ENCODE measurements at places on chromosomes 1 and 21. TPM values are rescaled to one million over a fixed set of nuclear protein-coding genes. Genes with fewer than 3 reads are reported as not detected.

RAB25 gene
- total RNA-seq, result 0.53 TPM

ABCD3 gene
- total RNA-seq, result 21.4 TPM

PGBD5 gene
- not detected for total RNA-seq

KCNK1 gene
- total RNA-seq, result 8.1 TPM

PDPN gene
- total RNA-seq, result not detected

ACTL8 gene
- total RNA-seq, result not detected

COL11A1 gene
- total RNA-seq, result not detected

S100A11 gene
- 539 TPM for total RNA-seq

SYT6 gene
- not detected for total RNA-seq

DNA sequence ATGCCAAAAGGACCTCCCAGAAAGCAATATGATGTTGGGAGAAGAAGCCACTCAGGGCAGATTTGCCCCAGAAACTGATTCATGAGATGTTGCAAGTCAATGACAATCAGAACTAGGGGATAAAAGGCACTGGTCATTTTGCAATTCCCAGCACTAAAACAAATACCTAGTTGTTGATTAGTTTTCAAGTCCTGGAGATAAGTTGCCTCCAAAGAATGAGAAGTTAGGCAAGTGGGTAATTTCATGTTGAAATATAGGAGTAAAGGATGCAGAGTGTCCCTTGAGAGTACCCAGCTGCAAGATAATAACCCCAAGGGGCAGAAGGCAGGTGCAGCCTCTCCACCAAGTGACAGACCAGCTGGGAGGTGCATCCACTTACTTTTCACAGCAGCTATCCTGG lies 363.6 kb downstream of the PBX1 start:
- H3K4me3 ChIP-seq, result no peak overlapping the region
- H3K36me3 ChIP-seq, result no peaks in the 10 kb centered on the region
- no peaks in the 10 kb centered on the region for H3K27me3 ChIP-seq
- DNase-seq, result no peak

DNA sequence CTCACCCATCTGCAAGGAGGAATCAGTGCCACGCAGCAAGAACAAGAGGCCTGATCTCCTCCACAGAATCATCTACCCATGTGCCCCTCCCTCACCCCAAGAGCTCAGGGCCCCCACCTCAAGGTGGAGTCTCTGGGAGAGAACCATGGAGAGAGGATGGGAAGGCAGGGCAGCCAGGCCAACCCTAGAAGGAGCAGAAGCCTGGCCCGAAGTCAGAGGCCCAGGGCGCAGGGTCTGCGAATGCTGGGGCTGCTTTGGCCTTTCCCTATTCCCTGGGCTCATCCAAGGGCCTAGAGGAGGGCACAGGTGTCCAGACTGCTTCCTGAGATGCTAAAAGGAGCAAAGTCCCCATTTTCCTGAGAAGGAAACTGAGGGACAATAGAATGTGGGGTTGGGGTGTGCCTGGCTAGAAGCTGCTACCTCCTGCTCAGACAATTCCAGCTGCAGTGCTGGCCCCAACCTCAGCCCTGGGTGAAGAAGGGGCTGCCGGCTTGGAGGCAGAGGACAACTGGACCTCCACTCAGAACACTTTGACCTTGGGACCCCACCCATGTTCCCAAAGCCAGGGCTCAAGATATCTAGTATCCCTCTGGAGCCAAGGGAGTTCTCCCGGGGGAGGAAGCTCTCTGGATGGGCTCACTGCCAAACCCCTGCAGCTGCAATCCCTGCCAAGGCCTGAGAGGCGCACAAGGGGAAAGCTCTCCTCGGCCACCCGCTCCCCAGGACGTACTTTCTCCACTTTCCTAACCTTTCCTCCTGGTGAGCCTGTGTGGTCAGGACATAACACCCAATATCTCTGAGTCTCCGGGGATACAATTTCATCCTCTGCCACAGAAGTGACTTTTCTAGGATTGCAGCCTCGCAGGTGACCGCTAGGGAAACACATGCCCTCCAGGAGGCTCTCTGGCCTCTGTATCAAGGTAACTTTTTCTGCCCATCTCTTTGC lies 16.6 kb upstream of the LEMD1 start:
- DNase-seq, result no peak
- H3K36me3 ChIP-seq, result no peaks in the 10 kb centered on the region
- no peak overlapping the region for H3K27ac ChIP-seq
- peaks cover 26% of the 10 kb centered on the region for H3K4me1 ChIP-seq
- no peak overlapping the region for H3K4me3 ChIP-seq

DNA sequence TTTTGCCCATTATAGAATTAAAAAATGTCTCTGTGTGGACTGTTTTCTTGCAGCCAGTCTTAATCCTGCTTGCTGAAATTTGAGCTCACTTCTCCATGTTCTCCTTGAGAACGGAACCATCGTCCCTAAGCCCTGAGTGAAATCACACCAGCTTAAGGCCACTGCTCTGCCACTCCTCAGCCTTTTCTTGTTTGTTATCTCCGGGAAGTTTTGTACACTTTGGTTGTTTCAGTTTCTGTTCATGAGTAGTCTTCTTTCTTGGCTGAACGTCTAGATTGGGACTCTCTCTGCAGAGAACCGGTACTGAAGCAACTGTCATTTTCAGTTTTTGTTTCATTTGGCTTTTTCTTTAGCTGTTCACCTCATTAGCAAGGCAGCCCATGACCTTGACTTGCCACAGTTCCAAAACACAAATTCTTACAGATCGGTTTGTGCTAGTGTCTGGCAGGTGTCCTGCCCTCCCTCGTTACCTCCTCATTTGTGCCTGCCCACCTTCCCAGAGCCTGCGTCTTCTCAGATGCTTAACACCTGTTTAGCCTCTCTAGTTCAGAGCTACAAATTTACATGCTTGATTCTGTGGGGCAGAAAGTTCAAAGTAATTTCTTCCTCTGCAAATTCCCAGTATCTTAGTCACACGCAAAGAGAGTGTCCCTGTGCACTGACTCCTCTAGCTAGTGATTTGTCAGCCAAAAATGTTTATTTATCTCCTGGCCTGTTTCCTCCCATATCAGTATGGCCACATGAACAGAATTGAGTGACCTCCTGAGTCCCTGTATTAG lies 12.4 kb downstream of the PSEN2 start:
- H3K27ac ChIP-seq, result peak overlapping the region; percentile 87
- H3K4me3 ChIP-seq, result peak overlapping the region; percentile 54
- no peaks in the 10 kb centered on the region for H3K27me3 ChIP-seq
- DNase-seq, result peak; percentile 40

DNA sequence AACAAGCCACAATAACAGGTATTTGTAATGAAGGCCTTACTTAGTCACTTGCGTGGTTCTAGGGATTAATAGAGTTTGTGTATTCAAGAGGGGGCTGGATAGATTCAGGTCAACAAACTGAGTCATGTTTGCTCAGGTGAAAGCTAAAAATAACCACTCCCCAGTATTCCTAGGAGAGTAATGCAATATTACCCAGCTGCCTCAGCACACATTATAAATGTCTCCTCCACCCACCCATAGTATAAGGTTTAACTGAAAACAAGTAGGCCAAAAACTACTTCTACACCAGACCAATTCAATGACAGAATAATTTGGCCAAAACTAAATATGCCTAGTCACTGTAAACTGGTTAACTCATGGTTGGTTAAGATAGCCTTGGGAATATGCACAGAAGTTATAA lies 34.4 kb downstream of the WLS start:
- H3K4me3 ChIP-seq, result no peak overlapping the region
- no peaks in the 10 kb centered on the region for H3K36me3 ChIP-seq
- DNase-seq, result no peak
- H3K4me1 ChIP-seq, result no peaks in the 10 kb centered on the region
- H3K27ac ChIP-seq, result no peak overlapping the region
- no peaks in the 10 kb centered on the region for H3K27me3 ChIP-seq

DNA sequence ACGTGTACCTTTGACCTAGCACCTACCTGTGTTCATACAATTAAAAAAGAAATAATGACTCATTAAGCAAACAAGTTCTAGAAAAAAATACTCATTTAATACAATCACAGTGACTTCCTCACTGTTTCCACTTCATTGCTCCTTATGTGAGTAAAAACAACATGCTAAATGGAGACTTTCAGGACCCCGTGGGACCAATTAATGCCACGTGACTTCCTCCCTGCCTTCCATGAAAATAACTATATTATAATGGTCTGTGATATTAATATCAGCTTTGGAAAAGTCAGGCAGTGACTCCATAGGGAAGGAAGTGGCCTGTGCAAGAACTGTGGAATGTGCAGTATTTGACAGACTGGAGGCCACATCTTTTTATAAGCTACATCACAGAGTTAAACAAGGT lies 337.8 kb downstream of the HLX start:
- no peak overlapping the region for H3K4me3 ChIP-seq
- DNase-seq, result no peak
- H3K27ac ChIP-seq, result no peak overlapping the region
- H3K27me3 ChIP-seq, result no peaks in the 10 kb centered on the region

DNA sequence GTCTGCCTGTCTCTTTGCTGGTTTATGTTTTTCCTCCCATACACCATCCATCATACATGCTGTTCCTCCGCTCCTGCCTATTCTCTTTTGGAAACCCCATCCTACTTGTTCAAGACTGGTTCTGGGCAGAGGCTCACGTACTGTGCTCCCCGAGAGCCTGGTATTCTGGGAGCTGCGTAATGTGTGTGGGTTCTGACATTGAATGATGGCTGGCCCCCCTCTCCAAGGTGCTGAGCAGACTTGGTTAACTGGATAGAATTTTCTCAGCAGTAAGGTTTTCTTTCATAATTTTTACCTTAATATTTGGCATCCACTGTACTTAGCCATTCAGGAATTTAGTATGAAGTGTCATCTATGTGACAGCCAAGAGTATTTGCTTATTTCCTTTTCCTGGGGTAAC lies 26.6 kb downstream of the COQ8A start:
- no peaks in the 10 kb centered on the region for H3K27me3 ChIP-seq
- no peak overlapping the region for H3K4me3 ChIP-seq
- no peak for DNase-seq
- H3K4me1 ChIP-seq, result peaks cover 2% of the 10 kb centered on the region

DNA sequence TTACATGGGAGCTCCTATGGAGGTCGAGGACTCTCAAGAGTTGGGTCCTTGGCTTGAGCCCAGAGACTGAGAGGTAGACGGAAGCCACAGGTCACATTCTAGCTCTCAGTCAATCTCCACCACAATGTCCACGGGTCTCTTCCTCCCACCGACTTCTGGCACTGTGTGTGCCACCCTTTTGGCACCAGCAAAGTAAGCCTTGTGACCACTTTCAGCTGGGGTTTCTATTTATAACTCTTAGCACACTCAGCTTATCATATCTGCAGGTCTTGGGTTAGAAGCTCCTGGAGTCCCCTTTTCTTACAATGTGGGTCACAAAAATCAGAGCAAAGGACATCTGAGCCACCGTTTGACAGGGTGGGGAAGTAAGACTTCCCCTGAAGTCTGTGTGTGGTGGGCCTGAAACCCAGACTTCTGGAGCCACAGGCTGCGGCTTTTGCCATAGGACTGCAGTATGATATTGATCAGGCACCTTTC lies 28.3 kb downstream of the NCMAP start:
- no peak overlapping the region for H3K4me3 ChIP-seq
- peaks cover 6% of the 10 kb centered on the region for H3K27me3 ChIP-seq
- no peak overlapping the region for H3K27ac ChIP-seq

DNA sequence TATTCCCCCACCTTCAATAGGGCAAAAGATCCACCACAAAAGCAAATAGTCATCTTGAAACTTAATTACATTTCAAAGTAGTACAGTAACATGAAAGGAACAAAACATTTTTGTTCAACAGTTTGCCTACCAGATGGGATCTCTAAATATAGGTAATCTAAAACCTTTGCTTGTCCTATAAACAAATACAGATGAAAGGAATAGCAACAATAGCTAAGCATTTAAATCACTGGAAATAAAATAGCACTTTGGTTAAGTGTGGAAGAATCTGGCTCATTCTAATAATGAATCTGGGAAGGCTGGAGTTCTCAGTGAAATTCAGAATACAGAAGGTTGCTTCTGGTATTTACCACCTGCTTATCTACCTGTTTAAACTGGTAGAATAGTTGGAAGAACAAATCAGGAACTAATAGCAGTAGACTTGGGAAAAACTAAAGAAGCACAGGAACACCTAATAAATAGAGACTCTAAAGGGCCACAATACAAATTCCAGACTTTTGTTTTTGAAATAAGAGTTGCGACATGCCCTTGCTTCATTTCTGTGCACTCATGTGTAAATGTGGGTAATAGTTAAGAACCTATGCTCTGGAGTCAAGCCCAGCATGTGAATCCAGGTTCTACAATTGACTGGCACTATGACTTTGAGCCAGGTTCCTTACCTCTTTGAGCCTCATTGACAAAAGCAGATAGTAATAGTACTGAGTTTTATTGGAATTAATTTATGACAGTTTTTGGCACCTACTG lies 2.3 kb upstream of the LYPLAL1 start:
- H3K36me3 ChIP-seq, result peaks cover 16% of the 10 kb centered on the region
- H3K27ac ChIP-seq, result no peak overlapping the region
- no peaks in the 10 kb centered on the region for H3K27me3 ChIP-seq
- H3K4me1 ChIP-seq, result peaks cover 32% of the 10 kb centered on the region
- no peak for DNase-seq
- H3K4me3 ChIP-seq, result no peak overlapping the region

GRCh38 chr1:100512803-100513352 lies 25.1 kb upstream of the GPR88 start:
- H3K27me3 ChIP-seq, result no peaks in the 10 kb centered on the region
- H3K27ac ChIP-seq, result no peak overlapping the region
- H3K4me3 ChIP-seq, result no peak overlapping the region
- peaks cover 20% of the 10 kb centered on the region for H3K36me3 ChIP-seq
- no peak for DNase-seq
- H3K4me1 ChIP-seq, result peaks cover 2% of the 10 kb centered on the region

GRCh38 chr1:230787471-230787870 lies 40.3 kb downstream of the CAPN9 start:
- H3K27ac ChIP-seq, result no peak overlapping the region
- H3K36me3 ChIP-seq, result no peaks in the 10 kb centered on the region
- no peaks in the 10 kb centered on the region for H3K4me1 ChIP-seq
- peaks cover 2% of the 10 kb centered on the region for H3K27me3 ChIP-seq
- H3K4me3 ChIP-seq, result no peak overlapping the region

- no peaks in the 10 kb centered on the region for H3K4me1 ChIP-seq
- H3K27me3 ChIP-seq, result peaks cover 54% of the 10 kb centered on the region
- no peak for DNase-seq
- no peak overlapping the region for H3K27ac ChIP-seq
- H3K4me3 ChIP-seq, result no peak overlapping the region
Observed at GRCh38 chr1:201646411-201647022, 107.6 kb downstream of the NAV1 start.

- peaks cover under 1% of the 10 kb centered on the region for H3K27me3 ChIP-seq
- no peaks in the 10 kb centered on the region for H3K36me3 ChIP-seq
- H3K4me1 ChIP-seq, result no peaks in the 10 kb centered on the region
- H3K4me3 ChIP-seq, result no peak overlapping the region
Observed at GRCh38 chr1:208499026-208499425, 254.8 kb upstream of the PLXNA2 start.

GRCh38 chr1:47182676-47183235 lies 7.1 kb downstream of the PDZK1IP1 start:
- peaks cover 11% of the 10 kb centered on the region for H3K27me3 ChIP-seq
- H3K4me3 ChIP-seq, result no peak overlapping the region
- H3K4me1 ChIP-seq, result peaks cover 5% of the 10 kb centered on the region
- H3K36me3 ChIP-seq, result no peaks in the 10 kb centered on the region
- DNase-seq, result peak; percentile 9
- H3K27ac ChIP-seq, result no peak overlapping the region

Measured in activated CD4-positive, alpha-beta memory T cell treated with anti-CD3 and anti-CD28 coated beads, Interleukin-2, amount 10 ng/mL, durations not matched to agents 7 days and 5 days (primary cell).